ENCODE measurements at places on chromosomes 4 and X.

DNA sequence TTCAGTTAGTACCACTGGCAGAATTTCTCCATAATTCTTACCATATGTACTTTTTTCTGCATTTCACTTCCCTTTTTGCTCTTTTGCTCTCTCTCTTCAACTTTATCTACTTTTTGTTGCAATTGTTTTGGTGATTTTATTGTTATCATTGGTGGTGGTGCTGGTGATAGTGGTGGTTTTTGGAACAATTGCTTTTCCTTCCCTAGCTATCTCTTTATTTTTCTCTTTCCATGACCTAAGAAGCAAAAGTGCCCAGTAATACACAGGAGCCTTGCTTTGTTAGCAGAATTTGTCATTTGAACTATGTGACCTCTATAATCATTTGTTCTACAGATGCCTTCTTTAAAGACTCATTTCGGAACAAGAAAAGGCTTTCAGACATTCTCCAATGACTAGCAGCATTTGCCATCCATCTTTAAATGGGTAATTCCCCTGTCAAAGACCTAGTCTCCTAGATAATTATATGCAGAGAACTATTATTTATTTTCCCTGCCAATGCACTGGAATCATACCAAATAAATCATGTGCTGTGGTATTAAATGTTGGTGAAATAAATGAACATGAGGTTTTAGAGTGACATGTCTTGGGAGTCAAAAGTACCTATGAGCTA, 154.5 kb downstream of the GASK1B start:
- DNase-seq = no peak

DNA sequence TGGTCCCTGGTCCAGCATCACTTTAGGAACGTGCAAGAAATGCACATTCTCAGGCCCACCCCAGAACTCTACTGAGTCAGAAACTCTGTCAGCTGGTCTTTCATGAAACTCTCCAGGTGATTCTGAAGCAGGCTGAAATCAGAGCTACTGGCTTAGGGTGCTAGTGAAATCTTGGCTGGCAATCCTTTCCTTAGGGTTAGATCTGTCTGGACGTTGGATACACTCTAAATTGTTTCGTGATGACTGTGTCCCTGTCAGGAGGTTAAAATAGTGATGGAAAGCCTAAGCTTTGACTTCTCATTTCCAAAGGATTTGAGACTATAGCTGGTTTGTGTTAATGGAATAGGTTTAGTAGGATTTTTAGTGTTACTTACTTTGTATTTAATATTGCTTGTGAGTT, 99.1 kb downstream of the ARHGAP10 start:
- no peak for DNase-seq

- no peak for DNase-seq
Observed at GRCh38 chr4:180557348-180557747, 1685.9 kb upstream of the TENM3 start.

DNA sequence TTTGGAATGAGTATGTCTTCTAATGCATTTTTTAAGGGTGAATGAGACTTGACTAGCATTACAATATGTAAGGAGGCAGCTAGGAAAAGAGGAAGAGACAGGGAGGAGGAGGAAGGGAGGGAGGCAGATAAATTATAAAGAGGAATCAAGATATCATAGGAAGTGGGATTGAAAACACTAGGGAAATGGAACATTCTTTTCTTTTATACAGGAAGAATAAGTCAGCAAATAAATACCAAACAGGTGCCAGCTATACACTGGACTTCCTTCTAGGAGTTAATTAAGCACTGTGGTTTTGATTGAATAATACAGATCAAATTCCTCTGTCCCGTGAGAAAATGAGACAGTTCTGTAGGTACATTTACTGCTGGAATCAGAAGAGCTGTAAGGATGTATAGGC, 78.6 kb downstream of the PACRGL start:
- no peak for DNase-seq

- DNase-seq = no peak
Observed at GRCh38 chrX:109268340-109268739, 213.5 kb downstream of the GUCY2F start.

GRCh38 chr4:123478859-123479345, 82.3 kb downstream of the SPRY1 start:
- peak; percentile 25 for DNase-seq

GRCh38 chr4:165301833-165302232, 25.6 kb upstream of the MSMO1 start:
- DNase-seq = peak; percentile 52

DNA sequence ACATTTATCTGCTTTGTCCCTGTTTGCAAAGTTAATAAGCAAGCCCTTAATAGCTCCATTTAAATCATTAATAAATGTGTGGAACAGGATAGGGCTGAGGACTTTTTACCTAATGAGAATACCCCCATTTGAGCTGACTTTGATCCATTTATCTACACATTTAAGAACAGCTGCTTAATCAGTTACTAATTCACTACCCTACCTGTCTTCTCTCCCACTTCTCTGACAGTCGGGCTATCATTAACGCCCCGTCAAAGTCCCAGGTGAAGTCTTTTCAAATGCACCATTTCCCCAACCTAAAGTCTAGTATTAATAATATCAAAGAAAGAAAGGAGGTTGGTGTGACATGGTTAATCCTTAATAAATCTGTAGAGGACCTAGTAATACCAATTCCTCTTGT, 57.2 kb upstream of the NAP1L5 start:
- DNase-seq = no peak

- no peak for DNase-seq
Observed at GRCh38 chr4:61805979-61806378, 605.9 kb downstream of the ADGRL3 start.

DNA sequence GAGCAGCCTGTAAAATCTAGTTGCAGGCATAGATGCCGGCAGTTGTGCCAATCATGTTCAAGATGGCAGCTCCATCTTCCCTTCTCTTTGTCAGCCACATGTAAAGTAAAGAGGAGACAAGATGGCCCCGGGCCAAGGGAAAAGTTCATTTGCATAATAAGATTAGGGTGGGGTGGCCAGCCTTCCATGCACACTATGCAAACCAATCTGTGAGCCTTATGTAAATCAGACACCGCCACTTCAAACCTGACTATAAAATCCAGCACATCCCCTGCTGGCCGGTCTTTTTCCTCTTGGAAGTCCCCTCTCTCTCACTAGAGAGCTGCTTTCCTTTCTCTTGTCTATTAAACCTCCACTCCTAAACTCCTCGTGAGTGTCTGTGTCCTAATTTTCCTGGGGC, 78.9 kb upstream of the CBR4 start:
- no peak for DNase-seq

GRCh38 chr4:569958-570667, 6.0 kb downstream of the TMEM271 start:
- DNase-seq = no peak

DNA sequence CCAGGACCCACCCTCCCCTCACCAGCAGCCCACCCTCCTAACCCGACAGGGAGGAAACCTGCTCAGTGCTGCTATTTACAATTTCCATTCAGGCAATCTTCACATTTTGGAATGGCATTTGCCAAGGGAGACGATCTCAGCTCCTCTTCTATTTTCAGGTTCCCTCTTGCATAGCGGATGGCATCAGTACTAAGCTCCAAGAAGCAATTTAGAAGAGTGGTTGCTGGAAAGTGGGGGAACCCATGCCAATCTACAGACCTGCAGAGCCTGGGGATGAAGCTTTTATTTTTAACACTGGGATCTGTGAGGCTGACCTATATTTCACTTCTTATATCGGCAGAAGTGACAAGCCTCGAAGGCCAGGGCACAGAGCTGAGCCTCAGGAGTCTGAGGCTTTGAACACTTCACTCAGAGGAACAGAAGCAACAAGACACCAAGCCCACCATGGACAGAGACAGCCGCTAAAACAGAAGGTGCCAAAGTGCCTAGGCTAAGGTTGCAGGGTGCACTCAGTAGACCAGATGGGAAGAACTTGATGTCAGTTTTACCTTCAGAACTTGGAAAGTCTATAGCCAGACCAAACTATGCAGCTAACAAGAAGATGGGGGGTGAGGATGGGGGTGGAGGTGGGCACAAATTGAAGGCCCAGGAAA, 44.0 kb downstream of the SCD5 start:
- no peak for DNase-seq

DNA sequence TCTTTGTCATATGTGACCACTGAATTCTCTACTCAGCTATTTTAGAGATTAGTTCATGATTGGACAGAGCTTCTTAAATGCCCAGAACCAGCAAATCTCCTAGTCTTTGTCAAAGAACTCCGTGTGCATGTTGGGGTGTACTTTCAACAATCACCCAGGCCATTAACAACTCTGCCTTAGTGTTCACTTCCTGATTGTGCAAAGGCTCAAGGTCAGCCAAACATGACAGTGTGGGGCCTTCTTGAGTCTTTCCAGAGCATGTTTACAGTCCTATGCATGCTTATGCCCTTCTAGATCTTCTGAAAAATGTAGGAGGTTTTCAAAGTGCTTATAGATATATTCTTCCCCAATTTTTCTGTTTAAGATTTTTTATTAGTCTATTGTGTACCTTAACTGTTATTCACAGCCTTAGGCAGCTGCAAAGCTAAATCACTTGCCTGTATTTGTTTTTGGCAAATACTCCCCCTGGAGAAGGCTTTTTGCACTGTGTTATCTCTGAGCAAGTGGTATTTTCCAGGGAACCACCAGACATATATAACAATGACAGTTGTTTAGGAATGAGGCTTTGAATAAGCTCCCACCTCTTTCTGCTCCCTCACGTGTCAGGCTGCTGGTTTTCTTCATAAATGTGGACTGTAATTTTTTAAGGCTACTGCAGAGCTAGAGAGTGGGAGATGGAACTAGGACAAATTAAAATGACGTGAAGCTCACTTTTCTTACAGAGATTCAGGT, 24.0 kb upstream of the DRP2 start:
- no peak for DNase-seq

All from common myeloid progenitor, CD34-positive (primary cell).